ENCODE measurements at places on chromosomes 16 and 17.

- no peak for DNase-seq
Observed at GRCh38 chr17:66677201-66677981, 157.5 kb upstream of the CACNG5 start.

GRCh38 chr16:4618645-4619418 lies 4.1 kb upstream of the UBALD1 start:
- DNase-seq = no peak

GRCh38 chr16:78415013-78415412 lies 315.6 kb downstream of the WWOX start:
- no peak for DNase-seq

GRCh38 chr17:70123193-70123592 lies 46.1 kb upstream of the KCNJ2 start:
- no peak for DNase-seq

DNA sequence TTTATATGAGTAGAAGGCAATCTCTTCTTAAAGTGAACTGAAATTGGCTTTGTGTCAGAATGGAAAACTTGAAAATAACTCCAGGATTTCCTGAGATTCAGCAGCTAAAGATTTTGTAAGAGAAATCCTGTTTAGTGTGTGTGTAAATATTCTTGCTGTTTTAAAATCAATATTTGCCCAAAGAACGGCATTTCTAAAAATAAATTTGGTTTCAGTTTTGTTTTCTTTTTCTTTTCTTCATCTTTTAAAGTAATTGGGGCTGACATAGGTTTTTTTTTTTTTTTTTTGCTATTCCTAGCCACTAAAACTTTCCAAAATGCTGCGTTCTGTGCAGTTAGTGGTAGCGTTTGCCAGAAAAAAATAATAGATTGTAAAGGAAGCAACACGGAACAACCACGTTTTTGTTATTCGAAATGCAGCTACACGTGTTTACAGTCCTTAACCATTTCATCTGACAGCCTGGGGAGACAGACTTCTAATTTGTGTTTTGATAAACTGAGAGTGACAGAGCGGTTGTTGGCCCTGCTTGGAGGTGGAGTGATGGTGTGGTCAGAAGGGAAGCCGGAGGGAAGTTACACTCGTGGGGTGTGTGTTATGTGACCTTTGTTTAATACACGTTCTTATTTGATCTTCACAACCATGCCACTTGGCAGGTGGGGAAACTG lies 21.6 kb upstream of the SMPD3 start:
- no peak for DNase-seq

DNA sequence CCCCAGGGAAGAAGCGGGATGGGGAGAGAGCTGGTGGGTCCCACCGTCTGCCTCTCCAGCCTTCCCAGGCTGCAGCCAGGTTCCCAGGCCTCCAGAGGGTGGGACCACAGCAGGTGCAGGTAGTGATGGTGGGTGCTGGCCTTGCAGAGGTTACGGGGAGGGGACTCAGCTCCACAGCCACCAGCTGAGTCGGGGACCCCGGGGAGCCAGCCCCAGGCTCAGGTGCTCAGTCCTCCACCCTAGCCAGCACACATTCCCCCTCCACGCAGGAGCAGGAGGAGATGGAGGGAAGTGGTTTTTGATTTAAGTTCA lies 5.0 kb downstream of the TP53I13 start:
- DNase-seq = no peak

GRCh38 chr16:20681821-20682760 lies 15.4 kb downstream of the ACSM1 start:
- no peak for DNase-seq

Data from activated CD4-positive, alpha-beta T cell treated with anti-CD3 and anti-CD28 coated beads for 1 hour (primary cell).